ENCODE measurements at places on chromosomes 4 and X.

GRCh38 chrX:57104406-57104805, 16.9 kb downstream of the SPIN2B start:
- no peak for DNase-seq

- no peak for DNase-seq
These were observed 3.7 kb upstream of the SHOX start for GRCh38 chrX:626745-627509.

- DNase-seq, result no peak
These were observed 248.9 kb downstream of the SLC7A11 start for GRCh38 chr4:137993232-137993631.

DNA sequence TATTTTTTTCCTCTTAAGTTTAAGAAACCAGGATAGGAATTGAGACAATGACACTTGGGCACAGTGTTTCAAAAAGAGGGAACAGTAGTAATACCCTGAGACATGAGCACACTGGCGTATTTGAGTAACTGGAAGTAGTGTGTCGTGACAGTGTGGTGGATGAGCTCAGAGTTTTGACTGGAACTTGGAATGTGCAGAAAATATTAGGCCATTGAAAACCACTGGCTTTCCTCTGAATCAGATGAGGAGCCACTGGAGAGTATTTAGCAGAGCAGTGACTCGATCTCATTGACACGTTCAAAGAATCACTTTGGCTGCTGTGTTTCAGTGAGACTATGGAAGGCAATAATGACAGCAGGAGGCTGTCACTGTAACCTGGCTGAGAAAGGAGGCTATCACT, 1531.2 kb downstream of the STIM2 start:
- no peak for DNase-seq

- no peak for DNase-seq
These were observed 95.3 kb downstream of the FANCB start for GRCh38 chrX:14777525-14777924.

- DNase-seq, result no peak
These were observed 248.0 kb downstream of the GALNTL6 start for GRCh38 chr4:172061204-172061603.

- no peak for DNase-seq
These were observed 224.6 kb downstream of the SCFD2 start for GRCh38 chr4:53141308-53141707.

GRCh38 chr4:187396106-187396505, 599.5 kb upstream of the ZFP42 start:
- DNase-seq, result no peak

- DNase-seq, result no peak
These were observed 73.0 kb downstream of the TMEM165 start for GRCh38 chr4:55468724-55469123.

DNA sequence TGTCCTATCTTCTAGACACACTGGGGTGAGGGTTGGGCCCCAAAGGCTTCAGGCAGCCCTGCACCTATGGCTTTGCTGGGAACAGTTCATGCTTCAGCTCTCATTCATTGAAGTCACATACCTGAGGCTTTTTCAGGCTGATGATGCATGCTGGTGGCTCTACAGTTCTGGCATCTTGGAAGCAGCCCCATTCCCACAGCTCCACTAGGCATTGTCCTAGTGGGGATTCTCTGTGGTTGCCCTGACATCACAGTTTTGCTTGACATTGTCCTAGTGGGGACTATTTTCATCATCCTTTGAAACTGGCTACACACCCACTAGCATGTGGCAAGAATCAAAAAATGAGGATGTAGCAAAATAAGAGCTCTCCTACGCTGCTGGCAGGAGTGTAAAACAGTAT, 37.7 kb upstream of the C4orf17 start:
- no peak for DNase-seq

DNA sequence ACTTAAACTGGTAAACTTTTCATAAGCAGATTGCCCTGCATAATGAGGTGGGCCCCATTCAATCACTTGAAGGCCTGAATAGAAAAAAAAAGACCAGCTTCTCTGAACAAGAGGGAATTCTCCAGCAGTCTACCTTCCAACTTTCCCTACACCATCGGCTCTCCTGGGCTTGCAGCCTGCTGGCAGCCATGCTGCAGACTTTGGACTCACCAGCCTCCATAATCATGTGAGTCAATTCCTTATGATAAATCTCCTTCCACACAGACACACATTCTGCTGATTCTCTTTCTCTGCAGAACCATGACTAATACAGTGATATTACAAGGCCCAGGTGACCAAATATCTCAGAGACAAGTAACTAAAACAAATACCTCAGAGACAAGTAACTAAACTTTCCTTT, 113.8 kb upstream of the WDR17 start:
- no peak for DNase-seq

- no peak for DNase-seq
These were observed 83.4 kb upstream of the BMP2K start for GRCh38 chr4:78692822-78693170.

GRCh38 chr4:138404801-138405200, 162.7 kb upstream of the SLC7A11 start:
- DNase-seq, result no peak

DNA sequence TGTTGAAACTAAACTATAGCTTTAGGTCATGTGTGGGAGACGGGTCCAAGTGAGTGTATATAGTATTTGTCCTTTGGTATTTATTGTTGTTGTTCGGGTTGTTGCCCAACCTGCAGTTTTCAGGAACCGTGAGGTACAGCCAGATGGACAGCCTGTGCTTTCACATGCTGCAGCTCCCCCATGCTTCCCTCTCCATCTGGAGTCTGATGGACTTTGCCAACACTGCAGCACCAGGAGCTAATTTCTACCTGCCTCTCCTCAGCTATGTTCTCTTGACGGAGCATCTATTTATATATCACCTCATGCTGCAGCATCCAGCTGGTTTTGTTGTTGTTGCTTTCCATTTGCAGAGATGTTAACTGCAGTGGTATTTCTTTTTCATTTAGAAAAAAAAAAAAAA, 80.1 kb downstream of the TLL1 start:
- DNase-seq, result no peak

GRCh38 chrX:80282535-80282934, 137.7 kb upstream of the TENT5D start:
- DNase-seq, result no peak

- no peak for DNase-seq
These were observed 78.8 kb upstream of the PRPS1 start for GRCh38 chrX:107549504-107549903.

DNA sequence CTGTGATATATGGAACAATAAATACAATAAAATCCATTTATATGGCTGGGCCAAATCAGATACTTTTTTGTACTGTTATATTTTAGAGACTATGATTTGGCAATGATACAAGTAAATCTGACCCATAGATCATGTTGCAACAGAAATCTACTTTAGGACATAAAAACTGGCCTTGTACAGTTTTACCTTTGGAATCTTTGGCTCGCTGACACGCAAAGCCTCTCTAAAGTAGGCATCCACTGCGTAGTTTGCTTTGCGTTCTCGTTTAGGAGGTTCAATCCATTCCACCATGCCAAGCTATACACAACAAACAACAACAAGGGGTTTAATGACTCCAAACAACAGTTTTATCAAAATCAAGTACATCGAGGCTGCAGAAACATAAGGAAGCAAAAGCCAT, 42.4 kb downstream of the SMARCA1 start:
- DNase-seq, result no peak

DNA sequence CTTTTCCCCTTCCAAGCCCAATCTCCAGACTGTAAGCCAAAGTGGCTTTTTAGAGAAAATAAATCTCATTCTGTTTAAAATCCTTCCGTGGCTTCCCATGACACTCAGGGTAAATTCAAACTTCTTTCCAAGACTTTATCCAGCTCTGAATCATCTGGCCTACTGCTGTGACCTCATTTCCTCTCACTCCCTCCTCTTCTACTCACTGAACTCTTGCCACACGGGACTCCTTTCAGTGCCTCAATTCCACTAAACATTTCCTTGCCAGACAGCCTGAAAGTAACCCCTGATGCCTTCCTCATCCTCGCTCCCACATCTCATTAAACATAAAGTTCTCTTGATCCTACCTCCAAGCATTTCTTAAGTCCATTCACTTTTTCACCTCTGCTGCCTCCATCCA, 27.8 kb upstream of the RNF128 start:
- no peak for DNase-seq

DNA sequence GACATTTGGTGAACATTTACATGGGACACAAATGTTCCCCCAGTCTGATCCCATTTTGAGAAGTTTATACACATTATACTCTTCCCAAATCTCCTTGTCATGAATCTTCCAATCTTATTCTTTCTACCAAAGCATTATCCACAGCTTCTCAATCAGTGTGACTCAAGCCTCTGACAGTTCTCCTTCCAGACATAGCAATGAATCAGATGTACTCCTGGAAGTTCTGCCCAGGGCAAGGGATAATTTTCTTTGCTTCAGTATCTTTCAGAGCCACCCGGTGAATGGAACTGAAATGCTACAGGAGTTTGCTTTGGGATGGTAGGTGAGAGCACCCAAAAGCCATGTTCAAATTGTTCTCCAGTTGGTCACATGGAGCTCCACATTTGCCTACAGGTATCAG, 145.5 kb downstream of the ANXA5 start:
- DNase-seq, result no peak

GRCh38 chr4:112075129-112075753, 70.0 kb upstream of the FAM241A start:
- no peak for DNase-seq

DNA sequence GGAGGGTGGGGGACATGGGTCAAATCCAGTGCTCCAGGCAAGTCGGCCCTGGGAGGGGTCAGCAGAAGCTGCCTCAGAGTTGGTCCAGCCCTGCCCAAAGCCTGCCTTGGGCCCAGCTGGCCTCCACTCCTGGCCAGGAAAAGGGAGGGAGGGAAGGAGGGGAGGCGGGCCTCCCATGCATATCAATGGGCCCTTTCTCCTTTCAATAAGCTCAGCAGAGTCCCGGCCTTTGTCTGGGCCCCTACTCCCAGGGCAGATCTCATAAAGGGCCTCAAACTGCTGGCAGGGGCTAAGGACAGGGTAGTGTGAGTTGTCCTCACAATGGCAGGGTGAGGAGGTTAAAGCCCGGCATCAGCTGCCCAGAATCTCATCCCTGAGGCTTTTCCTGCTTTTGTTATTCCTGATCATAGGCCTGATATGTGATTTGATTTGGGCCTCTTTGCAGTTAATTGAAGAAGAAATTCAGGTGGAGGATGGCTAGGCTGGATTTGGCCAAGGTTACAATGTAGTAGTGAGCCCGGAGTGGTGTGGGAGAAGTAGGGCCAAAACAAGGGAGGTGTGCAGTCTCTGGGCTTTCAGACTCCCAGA, 121.1 kb upstream of the ATP6AP2 start:
- DNase-seq, result no peak

DNA sequence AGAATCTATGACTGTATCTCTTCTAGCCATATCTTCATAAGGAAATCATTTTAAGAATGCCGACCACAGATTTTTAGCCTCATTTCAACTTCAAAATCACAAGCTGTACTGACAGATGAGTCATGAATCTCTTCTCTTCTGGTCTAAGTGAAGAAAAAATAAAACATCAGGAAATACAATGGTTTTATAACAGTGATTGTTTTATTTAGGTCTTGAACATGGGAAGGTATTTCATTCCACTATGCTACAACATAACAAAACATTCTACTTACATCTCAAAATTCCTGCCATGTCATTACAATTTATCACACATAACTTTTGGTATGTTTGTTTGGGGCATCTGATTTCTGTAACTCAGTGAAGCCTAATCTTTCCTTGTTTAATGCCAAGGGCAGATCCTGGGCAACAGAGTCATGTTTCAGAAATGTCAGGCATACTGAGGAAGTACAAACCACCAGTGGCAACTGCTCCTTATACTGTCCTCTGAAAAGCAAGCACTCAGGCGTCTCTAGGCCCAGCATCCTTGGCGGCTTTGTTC, 325.0 kb downstream of the PDHA2 start:
- no peak for DNase-seq

- DNase-seq, result no peak
These were observed 78.8 kb downstream of the NHS start for GRCh38 chrX:17453788-17454187.

- no peak for DNase-seq
These were observed 29.3 kb downstream of the ZNF827 start for GRCh38 chr4:145909281-145909715.

DNA sequence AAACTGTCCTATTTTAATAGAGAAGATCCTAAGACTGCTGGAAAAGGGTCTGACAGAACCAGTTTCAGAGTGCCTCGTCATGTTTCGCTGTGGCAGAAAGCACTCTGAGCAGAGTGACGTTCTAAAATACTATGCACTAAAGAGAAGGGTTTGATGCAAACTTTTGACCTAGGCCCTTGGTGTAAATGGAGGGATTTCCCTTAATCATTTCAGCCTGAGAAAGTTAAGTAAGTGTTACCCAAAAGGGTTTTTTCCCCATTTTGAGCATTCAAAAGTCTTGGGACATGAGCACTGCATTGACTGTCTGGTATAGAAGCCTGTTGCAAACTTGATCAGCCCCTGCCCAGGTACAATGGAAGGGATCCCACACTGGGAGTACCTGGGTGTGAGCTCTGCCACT, 157.5 kb upstream of the ATOH1 start:
- no peak for DNase-seq

DNA sequence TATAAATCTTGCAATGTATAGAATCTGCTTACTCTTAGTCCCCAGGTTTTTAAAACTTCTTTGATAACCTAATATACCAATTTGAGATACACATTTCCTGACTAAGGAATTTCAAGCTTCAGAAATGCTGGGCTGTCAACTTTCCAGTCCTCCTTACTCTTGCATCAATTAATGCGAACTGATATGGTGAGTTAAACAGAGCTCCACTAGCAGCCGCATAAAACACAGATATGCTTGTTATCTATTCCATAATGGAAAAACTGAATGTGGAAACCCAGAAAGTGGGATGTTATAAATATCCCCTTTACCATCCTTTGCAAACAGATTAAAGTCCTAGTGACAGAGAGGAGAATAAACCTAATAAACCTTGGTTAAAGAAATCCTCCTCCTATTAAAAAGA, 1913.7 kb downstream of the STIM2 start:
- no peak for DNase-seq

- DNase-seq, result no peak
These were observed 246.6 kb upstream of the AADAT start for GRCh38 chr4:170336238-170336775.

DNA sequence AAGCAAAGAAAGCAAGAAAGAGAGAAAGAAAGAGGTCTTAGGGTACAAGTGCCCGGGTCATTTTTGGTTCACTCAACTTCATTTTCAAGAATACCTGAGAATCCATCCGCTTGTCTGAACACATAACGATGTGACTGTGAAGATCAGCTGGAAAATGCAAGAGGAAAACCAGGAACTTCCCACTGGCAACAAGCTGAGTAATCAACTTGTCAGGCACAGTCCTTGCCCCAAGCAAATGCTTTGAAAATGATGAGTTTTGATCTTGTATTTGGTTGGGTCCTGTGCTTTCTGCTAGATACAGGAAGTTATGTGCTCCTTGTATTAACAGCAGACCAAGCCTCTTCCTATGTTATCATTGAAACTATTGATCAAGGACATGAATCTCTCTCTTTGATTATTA, 239.1 kb downstream of the ASMT start:
- DNase-seq, result no peak
